Mucosa of descending colon (tissue), 3 donors: ENCODE measurements at places on chromosomes 3 and 15. TPM values are rescaled to one million over a fixed set of nuclear protein-coding genes. Genes with fewer than 3 reads are reported as not detected.

DNA sequence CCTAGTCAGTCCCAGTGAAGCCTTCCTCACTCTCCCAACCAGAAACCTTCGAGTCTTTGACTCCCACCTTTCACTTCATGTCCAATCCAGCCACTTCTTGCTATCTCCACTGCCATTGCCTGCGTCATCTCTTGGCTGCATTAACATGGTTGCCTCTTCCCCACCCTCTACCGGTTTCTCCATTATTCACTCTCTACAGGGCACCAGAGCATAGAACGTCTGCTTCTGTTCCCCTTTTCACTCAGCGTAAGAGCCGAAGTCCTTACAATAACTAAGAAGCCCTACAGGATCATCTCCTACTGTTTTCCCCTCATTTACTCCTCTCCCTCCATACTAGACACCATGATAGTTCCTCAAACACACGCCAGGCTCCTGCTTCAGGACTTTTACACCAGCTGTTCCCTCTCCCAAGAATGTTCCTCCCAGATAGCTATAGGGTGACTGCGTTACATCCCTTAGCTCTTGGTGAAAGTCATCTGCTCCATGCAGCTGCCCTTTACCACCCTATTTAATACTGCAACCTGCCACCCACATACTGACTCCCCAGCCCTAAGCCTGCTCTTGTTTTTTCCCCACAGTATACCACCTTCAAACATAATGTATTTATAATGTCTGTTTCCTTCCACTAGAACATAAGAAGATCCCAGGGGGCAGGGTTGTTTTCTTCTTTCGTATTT is 30.9 kb downstream of the RCN2 start:
- no peak for DNase-seq

The ADAMTS9 gene
- total RNA-seq = 7.4 TPM

DNA sequence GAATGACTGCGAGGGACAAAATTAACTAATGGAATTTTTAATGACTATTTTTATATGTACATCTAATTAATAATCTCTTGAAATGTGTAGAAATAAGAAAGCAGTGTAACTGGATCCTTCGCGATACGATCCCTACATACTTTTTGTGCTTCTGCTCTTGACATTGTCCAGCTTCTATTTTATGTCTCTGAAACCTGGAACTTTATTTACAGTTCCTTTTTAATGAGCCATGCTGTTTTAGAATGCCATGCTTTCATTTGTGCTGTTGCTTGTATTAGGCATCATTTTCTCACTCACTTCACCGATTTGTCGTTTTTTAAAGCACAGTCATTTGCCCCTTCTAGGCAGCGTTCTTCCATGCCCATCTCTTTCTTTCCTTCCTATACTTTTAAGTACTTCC is 301.3 kb downstream of the EDEM1 start:
- DNase-seq = no peak

DNA sequence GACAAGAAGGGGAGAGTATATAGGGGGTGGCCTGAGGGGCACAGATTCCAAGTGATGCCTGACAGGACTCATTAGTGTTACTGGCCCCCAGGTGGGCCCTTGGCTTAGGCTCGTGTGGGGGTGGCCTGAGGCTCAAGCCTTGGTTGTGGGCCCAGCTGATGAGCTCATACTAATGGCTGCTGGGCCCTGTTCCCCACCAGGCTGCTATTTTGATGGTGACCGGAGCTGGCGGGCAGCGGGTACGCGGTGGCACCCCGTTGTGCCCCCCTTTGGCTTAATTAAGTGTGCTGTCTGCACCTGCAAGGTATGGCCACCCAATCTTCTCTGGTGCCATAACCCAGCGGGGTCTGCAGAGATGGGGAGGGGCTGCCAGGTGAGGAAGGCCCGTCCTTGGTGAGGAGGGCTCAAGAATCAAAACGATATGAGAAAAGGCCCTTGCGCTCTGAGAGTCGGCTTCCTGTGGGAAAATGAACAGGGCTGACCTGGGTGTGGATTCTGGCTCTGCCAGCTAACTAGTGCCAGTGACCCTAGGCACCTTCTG is 7.4 kb downstream of the CHRD start:
- DNase-seq = no peak

DNA sequence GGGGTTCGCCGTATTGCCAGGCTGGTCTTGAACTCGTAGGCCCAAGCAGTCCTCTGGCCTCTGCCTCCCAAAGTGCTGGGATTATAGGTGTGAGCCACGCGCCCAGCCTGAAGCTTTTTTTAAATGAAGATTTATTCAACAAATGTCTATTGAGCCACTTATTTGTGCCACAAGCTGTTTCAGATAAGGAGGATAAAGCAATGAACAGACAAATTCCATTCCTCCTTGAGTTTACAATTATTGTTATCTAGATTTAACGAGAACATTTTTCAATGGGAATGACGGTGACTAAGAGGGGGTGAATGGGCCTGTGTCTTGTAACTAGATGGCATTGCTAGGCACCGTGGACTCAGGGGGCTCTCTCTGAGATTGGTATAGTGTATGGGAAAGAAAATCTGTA is 10.2 kb downstream of the PPARG start:
- no peak for DNase-seq

GRCh38 chr15:101381671-101382212 is 86.7 kb upstream of the SNRPA1 start:
- no peak for DNase-seq

GRCh38 chr15:45855210-45855906 is 220.5 kb downstream of the SQOR start:
- peak; percentile 14 for DNase-seq

The DAZL gene
- not detected for total RNA-seq

DNA sequence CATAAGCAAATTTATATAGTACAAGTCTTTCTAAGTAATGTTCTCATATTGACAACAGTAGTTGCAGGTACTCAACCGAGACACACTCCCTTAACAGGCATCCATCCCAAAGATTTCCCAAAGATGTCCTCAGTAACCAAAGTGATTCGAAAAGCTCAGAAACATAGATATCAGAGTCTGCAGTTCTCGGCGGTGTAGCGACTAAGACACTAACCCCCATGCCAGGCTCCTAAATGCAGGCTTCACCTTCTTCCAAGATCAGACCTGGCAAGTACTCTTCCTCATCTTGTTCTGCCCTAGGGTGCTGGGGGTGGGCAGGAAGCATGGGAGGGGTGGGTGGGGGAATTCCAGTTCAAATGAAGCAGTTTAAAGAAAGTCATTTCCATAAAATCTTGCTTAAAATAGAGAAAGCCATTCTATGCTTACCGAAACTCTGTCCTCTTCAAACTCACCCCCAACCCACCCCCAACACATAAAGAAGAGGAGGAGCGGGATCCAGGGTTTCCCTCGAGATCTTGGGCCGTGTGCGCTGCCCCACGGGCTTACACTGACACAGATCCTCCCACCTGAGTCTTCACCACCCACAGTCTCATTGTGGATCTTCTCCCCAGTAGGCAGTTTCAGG is 59.0 kb upstream of the BCL6 start:
- DNase-seq = no peak

The CCR2 gene
- total RNA-seq = 3.4 TPM

The SAXO2 gene
- total RNA-seq = 2.3 TPM

GRCh38 chr3:16199769-16200168 is 25.3 kb downstream of the GALNT15 start:
- DNase-seq = no peak

The C3orf49 gene
- not detected for total RNA-seq

GRCh38 chr3:172394692-172395091 is 53.6 kb downstream of the GHSR start:
- no peak for DNase-seq

The DOCK3 gene
- 6.1 TPM for total RNA-seq

GRCh38 chr15:98289747-98290146 is 329.2 kb downstream of the ARRDC4 start:
- no peak for DNase-seq

The SPATA12 gene
- not detected for total RNA-seq

GRCh38 chr3:163166197-163166596 is 1669.6 kb downstream of the OTOL1 start:
- DNase-seq = no peak

GRCh38 chr3:157785102-157785826 is 282.0 kb upstream of the VEPH1 start:
- no peak for DNase-seq

DNA sequence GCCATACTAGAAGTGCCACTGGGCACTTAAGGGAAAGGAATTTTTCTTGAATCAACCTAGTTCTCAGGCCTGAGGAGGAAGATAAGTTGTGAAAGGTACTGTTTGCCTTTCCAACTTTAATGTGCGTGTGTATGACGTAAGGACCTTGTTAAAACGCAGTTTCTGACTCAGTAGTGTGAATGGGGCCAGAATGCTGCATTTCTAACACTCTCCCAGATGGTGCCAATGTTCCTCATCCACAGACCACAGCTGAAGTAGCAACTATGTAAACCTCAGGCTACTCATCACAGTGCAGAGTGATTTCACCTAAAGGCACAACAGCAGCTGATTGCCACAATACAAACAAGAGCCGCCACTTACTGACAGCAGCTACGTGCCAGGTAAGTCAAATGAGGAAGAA is 103.6 kb downstream of the OTOL1 start:
- DNase-seq = no peak

DNA sequence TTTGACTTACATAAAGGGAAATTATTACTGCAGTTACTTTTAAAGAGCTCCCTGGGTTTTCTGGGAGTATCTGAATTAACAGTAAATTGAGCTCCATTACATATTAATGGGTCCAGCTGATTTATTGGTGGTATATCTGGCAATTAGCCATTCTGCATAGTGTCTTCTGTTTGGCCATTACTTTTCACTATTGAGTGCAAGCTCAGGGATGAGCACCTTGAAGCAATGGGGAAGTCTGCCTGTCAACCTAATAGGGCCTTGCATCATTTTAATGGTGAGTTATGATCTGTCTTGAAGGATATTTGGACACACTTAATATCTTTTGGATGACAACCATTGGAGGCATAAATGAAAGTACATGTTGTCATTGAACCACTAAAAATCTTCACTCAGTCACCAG is 73.8 kb downstream of the MFSD1 start:
- no peak for DNase-seq

DNA sequence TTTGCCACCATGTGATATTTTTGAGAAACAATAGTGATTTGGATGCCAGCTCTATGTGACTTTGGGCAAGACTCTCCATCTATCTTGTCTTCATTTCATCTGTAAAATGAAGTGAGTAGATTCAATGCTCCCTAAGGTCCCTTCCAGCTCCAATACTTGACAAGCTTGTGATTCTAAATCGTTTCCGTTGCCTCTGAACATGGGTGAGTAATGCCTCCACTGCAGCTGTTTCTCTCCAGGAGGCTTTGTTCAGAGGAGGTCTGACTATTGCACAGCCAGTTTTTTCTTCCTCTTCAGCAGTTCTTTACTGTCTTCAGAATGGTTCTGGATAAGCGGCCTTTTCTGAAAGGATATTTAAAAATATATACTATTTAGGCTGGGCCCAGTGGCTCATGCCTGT is 14.8 kb upstream of the TMOD3 start:
- DNase-seq = no peak

DNA sequence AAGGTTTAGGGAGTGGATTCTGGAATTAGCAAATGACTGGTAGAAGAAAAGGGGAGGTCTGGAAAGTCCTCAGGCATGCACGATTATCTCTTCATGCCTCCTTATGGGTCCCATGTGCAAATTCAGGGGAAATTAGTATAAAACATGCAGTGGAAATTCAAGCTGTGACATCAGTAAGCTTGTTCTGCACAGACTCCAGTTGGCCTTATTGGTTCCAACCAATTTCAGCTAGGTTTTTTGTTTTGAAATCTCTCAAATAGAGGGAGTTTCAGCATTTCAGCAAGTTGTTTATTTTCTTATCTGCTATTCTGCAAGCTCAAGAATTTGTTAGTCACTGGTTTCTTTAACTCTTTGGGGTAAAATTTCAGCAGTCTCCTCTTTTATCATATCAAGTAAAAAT is 774 bp upstream of the TMCO5A start:
- DNase-seq = no peak

The DNAH1 gene
- 10.9 TPM for total RNA-seq

DNA sequence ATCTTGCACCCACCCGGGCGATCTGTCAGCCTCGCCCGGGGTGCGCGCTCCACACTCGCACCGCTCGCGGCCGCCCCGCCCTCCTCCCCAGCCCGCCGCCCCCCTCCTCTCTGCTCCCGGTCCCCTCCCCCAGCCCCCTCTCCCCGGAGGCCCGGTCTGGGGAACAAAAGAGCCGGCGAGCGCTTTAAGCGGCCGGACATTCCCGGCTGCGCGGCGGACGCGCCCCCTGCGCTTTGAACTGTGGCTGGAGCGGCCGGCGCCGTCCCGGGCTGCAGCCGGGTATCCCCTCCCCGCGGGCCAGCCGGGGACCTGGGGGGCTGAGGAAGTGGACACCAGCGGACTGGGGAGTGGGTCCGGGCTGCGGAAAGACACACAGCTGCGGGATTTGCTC is at the start of gene IGDCC3:
Gene IGDCC3 (minus strand): TSS at position 27 of the 391 bp plus-strand sequence. CDS start 214 bp downstream, outside the sequence.
- DNase-seq = no peak

DNA sequence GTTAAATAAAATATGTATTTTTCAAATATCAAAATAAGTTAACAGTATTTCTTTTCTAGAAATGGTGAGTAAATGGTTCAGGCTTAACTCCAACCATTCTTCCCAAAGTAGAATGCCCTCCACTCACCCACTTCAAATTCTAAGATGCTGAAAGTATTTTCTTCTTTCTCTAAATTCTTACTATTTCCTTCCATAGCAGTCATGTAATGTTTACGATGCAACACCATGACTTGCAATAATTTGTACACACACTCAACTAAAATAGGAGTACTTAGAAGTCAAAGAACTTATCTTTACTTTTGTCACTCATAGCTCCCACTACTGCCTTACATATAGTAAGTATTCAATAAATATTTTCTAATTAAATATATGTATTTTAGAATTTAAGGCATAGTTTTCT is 65.0 kb downstream of the AQR start:
- no peak for DNase-seq

DNA sequence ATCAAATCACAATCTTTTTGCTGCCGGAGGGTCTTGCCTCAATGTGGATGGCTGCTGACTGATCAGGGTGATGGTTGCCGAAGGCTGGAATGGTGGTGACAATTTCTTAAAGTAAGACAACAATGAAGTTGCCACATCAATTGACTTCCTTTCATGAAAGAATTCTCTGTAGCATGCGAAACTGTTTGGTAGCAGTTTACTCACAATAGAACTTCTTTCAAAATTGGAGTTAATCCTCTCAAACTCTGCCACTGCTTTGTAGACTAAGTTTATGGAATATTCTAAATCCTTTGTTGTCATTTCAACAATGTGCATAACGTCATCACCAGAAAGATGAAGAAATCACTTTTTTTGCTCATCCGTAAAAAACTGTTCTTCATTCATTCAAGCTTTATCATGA is 65.8 kb downstream of the B3GNT5 start:
- no peak for DNase-seq

GRCh38 chr3:114115143-114115542 is 58.6 kb downstream of the QTRT2 start:
- DNase-seq = no peak

GRCh38 chr3:135907422-135908165 is 57.9 kb upstream of the PPP2R3A start:
- no peak for DNase-seq

- DNase-seq = peak; percentile 85
These were observed 5.9 kb downstream of the STARD9 start for GRCh38 chr15:42581272-42581730.

DNA sequence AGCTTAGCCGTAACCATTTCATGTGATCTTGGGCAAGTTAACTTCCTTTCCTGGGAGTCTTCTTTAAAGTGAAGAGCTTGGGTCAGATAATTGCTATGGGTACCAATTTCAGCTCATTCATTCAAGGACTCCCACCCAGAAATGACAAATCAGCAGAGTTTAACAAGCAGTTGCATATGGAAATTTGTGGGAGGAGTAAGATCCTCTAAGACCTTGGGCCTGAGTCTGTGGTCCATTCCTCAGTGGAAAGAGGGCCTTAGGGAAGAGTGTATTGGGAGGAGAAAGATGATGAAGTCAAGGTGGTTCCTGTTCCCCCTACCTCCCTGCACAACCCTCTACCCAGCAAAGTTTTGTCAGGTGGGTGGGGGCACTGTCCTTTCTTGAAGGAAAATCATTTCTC is 42.1 kb downstream of the RBP2 start:
- no peak for DNase-seq
